ENCODE measurements at places on chromosomes 4 and X.

- DNase-seq: no peak
Measured at GRCh38 chr4:16123356-16124084, 39.7 kb upstream of the PROM1 start.

DNA sequence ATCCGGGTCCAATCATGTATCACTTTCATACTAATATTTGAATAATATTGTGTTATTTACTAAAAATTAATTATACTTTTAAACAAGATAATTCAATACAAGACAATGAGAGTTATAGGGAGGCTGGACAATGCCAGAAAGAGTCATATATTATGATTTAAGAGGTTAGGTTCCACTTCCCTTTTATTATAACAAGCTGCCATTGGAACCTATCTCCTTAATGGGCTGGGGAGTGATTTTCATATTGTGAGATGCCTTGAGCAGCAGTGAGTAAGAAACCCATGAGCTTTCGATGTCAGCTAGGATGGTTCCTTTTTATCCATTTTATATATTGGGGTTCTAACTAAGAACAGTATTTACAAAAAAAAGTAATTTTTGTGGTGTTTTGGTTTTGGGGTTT, 91.8 kb downstream of the MAB21L2 start:
- DNase-seq: no peak

GRCh38 chr4:147599769-147600168, 17.4 kb upstream of the TMEM184C start:
- DNase-seq: peak; percentile 74

DNA sequence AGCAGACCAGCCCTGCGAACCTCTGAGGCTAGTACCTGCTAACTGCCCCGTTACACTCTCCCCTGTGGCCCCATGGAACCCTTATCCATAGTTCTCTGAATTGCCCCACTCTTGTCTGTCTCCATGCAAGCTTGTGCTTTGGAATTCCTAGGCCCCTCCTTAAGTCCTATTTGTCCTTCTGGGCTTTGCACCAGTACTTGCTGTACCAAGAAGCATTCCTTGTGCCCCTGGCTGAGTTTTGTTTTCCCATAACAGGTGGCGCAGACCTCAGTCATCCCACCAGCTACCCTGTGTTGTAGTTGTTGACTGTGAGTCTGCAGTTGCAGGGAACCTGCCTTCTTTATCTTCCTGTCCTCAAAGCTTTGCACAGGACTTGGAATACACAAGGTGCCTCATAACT, 147.9 kb downstream of the AMMECR1 start:
- DNase-seq: no peak

GRCh38 chr4:182745237-182745636, 171.9 kb downstream of the DCTD start:
- no peak for DNase-seq

- DNase-seq: no peak
Measured at GRCh38 chr4:48483777-48484493, 792 bp downstream of the SLC10A4 start.
